ENCODE measurements at places on chromosomes 12 and 14. TPM values are rescaled to one million over a fixed set of nuclear protein-coding genes. Genes with fewer than 3 reads are reported as not detected.

DNA sequence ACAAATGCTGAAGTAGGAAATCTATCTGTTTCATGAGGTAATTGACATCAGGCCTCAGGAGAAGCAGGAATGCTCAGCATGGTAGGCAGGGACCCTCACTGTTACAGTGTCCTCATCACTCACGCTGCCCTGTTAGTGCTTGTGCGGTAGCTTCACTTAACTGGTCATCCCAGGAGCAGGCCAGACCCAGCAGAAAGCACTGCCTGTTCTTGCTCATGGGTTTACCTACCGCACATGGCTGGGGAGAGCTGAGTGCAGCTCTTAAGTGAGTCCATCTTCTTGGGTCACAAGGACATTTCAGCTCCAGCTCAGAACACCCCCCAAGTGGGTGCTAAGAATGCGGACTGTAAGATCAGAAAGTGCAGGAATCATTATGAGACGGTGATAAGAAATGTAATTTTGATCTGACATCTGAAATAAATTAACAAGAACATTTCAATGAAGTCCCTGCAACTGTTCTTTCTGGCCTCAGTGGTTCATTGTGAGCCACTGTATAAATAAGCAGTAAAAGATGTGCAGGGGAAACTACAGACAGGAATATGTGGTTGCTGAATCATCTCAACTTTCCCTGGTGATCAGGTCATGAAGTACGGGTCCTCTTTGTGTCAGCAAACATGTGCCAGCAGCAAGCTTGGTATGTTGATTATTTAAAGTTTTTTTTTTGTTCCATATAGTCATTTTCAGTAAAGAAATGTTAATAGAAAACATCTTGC lies 757.7 kb upstream of the TMEM132C start:
- no peak for DNase-seq

CLEC14A gene
- 32.0 TPM for total RNA-seq

DNA sequence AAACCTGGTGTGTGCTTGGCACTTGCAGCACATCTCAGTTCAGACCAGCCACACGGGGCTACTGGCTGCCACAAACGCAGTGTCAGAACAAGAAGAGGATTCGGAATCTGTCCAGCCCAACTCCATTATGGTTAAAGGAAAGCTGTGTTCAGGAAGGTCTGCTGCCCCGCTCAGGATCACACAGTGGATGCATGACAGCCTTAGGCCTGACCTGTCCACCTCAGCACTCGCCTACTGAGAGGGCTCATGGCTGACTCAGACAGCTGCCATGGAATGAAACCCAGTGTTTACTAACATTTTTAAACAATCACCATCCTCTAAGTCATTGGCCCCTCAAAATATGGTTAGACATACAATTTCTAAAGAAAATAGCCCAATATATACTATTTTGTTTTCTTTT lies 5.6 kb upstream of the NIN start:
- no peak for DNase-seq

FOXG1 gene
- not detected for total RNA-seq

GRCh38 chr14:22210026-22210425 lies 379.0 kb downstream of the DAD1 start:
- no peak for DNase-seq

GRCh38 chr14:96162741-96163140 lies 41.9 kb upstream of the BDKRB2 start:
- DNase-seq: no peak

- DNase-seq: no peak
These were observed 1.5 kb upstream of the CLEC12A start for GRCh38 chr12:9969673-9970072.

DNA sequence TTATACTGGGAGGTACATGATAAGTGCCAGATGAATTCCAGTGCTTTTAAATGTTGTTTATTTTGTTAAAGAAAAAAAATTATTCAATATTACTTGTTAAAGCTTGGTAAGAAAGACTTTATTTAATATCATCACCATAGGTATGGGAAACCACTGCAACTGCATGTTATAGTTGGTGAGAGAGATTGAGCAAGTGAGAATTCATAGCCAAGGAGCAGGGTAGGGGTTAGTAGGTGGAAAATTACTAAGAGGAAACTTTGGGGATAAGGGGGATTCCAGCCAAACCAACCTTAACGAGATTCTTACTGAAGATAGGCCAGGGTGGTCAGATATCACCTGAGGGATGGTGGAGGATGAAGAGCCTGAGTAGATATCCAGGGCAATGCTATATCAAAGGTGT lies 38.4 kb downstream of the SLC16A7 start:
- DNase-seq: no peak

DNA sequence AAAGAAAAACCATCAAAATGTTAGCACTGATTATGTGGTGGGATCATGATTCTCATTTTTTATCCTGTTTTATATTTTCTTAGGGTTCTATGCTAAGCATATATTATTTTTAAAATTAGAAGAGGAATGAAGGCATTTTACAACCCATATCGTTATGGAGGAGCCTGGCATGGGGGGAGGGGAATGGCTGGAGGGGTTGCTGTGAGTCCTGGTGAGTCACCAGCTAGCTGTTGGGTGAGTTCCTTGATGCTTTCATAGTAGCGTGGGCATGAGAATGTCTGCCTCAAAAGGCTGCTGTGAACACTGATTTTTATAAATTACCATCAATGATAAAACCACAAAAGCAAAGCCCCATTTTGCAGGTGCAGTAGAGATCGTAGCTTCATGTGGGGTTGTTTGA lies 46.9 kb downstream of the C14orf132 start:
- no peak for DNase-seq

DNA sequence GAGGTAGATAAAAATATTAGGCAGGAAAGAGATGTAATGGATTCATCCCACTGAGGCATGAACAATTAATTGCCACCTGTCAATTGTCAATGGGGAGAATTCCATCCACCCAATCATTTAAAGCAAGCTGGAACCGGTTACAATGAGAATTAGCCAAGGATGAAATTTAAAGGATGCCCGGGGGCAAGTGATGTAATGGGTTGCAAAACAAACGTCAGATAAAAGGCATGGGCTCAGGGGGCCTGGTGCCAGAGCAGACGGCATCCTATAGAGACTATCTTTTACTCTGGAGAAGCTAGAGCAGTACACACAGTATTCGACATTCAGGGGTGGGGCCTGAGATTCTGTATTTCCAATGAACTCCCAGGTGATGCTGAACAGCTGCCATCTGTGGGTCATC lies 80.5 kb upstream of the ZFP36L1 start:
- DNase-seq: no peak

GRCh38 chr12:104877103-104877705 lies 80.9 kb downstream of the SLC41A2 start:
- DNase-seq: no peak

RTL1 gene
- not detected for total RNA-seq

C14orf180 gene
- 40.0 TPM for total RNA-seq

DNA sequence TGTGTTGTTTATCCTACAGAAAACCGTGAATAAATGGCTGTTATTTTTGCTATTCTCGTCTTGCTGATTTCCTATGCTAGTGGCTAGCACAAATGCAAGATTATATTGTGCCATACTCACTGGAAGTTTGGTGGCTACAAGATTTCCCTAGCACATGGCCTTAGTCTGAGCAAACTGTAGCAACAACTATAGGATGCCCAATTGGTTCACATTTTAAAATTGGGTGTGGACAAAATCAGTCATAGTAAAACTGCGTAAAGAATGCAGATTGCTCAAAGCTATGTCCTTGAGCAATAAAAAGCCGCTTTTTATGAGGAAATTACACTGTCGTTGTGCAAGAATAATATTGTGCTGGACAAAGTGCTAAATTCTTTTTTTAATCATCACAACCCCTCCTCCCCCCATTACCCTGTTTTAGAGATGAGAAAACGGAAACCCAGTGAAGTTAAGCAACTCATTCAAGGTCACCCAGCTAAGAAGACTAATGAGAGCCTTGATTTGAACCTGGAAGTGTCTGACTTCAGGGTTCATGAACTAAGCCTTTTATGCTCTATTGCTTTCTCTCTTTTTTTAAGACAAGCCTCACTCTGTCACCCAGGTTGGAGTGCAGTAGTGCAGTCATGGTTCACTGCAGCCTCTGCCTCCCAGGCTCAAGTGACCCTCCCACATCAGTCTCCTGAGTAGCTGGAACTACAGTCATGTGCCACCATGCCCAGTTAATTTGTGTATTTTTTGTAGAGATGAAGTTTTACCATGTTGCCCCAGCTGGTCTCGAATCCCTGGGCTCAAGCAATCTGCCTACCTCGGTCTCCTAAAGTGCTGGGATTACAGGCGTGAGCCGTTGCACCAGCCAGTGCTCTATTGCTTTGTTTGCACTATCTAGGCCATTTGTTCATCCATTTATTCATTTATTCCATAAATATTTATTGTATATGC lies 73.6 kb downstream of the SRGAP1 start:
- no peak for DNase-seq

- DNase-seq: no peak
These were observed 99.8 kb upstream of the SEL1L start for GRCh38 chr14:81633496-81633895.

SLC10A1 gene
- not detected for total RNA-seq

DNA sequence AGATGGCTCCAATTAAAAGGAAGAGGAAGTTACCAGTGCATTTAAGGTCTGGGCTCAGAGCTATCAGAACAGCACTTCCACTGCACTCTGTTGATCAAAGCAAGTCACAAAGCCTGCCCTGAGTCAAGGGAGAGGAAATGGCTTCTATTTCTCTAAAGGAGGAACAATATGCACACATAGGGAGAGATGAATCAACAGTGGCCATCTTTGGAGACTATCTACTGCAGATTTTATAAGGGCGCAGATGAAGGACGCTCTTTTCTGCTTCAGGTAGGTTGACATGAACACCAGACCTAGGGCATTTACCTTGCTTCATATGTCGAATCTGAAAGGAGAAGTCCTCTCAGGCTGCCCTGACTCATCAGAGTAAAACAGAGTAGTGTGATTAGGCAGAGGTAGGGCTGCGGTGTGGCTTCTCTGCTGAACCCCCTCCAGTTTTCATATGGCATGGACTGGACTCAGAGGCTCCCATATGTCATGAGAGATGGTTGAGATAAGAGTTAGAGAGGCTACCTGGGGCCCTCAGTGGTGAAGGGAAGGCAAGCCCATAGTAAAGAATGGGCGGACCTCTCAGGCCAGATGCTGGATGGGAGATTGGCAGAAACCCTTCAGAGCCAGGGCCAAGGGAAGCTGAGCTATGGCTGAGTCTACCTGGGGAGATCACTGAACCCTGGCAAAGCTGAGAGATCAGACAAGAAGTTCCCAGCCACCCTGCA lies 84.4 kb downstream of the ARF6 start:
- no peak for DNase-seq

GRCh38 chr12:49230176-49230804 lies 34.6 kb upstream of the TUBA1C start:
- no peak for DNase-seq

CARMIL3 gene
- total RNA-seq: 0.08 TPM

DNA sequence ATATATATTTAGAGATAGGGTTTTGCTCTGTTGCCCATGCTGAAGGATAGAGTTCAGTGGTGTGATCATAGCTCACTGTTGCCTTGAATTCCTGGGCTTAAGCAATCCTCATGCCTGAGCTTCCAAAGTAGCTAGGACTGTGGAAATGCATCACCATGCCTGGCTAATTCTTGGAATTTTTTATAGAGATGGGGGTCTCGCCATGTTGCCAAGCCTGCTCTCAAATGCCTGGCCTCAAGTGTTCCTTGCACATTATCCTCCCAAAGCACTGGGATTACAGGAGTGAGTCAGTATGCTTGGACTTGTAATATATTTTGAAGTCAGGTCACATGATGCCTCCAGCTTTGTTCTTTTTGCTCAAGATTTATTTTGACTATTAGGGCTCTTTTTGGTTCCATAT lies 178.0 kb downstream of the RPAP3 start:
- DNase-seq: no peak

DNA sequence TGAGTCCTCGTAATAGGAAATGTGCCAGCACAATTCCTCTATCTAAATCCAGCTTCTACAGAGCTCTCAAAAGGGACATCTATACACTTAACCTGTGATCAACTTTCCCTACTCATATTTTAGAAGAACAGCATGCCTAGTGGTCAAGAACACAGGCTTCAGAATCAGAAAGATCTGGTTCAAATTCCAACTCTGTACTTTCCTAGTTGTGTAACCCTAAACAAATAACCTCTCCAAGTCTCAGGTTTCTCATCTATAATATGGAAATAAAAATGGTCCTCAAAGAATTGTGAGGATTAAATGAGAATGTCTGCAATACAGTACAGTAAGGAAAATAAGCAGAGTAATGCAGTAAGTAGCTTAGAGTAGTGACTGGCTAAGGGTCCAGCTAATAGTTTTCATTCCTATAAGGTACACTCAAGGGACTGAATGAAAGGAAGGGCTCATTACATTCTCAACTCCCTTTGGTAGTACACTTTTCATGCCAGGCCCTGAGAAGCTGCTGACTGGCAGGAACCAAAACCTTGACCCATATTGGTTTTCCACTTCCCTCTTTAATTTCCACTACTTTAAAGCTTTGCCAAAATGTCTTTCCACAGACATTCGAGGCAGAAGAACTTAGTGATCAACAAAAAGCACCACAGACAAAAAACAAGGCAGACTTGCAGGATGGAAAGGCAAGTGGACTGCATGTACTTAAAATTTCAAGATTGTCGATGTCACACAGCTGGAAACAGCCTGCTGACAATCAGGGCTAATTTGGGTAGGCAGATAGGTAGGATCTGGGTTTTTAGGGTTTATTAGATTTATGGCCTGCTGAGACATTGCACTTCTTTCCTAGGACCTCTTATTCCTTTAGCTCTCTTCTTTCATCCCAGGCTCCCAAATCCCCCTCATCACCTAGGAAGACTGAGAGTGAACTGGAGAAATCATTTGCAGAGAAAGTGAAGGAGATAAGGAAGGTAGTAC lies 4.3 kb downstream of the CCDC196 start:
- no peak for DNase-seq

TCL1B gene
- total RNA-seq: not detected

GRCh38 chr14:96781371-96781770 lies 15.8 kb upstream of the VRK1 start:
- no peak for DNase-seq

GRCh38 chr12:65986047-65986446 lies 144.5 kb downstream of the LLPH start:
- DNase-seq: no peak

C12orf42 gene
- total RNA-seq: not detected

DNA sequence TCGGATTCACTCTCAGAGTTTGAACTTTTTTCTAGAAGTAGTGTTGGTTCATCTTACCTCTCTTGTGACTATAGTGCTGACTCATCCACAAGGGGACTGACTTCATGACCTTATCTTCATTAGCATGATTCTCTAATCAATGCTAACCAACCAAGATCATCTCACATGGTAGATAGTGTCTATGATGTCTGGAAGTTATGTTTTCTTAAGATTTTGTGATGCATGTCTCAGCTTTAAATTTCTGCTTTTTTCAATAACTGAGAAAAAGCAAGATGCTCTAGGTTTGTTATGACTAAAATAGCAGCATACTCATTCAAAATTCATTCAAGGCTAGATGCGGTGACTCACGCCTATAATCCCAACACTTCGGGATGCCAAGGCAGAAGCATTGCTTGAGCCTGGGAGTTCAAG lies 12.3 kb upstream of the SLC35E3 start:
- no peak for DNase-seq

Data from Right ventricle myocardium inferior (tissue), 1 donor.